Daoy (cell line): ENCODE measurements at places on chromosomes 13 and 19. TPM values are rescaled to one million over a fixed set of nuclear protein-coding genes. Genes with fewer than 3 reads are reported as not detected.
A peak's percentile ranks its signal among the peaks of the same experiment; 100 is the strongest.

ZNF560 gene
- total RNA-seq, result 4.6 and 5.5 TPM in 2 replicates

COL5A3 gene
- total RNA-seq, result 2.8 and 4.1 TPM in 2 replicates

ACP5 gene
- 0.45 and 0.97 TPM in 2 replicates for total RNA-seq

DNA sequence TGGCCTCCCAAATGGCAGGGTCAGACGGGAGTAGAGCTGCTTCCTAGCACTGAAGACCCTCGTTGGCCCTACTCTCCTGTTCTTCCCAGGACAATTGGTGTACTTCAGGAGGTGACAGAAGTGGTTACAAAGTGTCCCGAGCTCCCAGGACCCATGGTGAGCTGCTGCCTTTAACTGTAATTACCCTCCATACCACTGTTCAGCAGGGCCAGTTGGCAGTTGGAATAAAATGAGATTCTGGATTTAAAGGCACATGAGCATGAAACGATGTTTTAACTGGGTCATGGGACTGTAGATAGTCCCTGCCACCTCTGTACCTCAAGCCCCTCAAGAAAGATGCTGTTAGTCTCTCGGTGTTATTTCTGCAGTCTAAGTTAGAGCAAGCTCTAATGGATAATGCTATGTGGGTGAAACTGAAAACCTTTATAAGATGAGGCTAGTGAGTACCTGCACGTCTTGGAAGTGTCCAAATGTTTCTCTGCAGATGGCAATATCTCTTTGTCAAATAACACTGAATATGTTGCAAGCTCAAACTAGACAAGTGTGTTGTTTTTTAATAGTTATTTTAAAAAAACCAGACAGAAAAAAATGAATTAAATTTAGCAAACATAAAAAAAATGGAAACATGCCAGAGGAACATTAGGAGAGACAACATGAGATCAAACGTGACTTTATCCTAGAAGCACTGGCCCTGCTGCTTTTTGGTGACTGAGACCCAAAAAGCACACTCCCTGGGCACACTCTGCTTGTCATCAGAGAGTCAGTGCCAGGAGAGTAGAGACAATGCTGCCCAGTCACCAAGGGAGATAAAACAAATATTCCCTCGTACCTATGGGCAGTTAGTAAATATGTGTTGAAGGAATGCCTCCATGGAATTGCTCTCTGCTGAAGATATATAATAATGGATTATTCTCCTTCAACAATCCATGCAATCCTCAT, 266.3 kb downstream of the LMO7 start:
- DNase-seq, result no peak

GRCh38 chr13:72565893-72566292, 161.5 kb downstream of the MZT1 start:
- no peak for DNase-seq

DNA sequence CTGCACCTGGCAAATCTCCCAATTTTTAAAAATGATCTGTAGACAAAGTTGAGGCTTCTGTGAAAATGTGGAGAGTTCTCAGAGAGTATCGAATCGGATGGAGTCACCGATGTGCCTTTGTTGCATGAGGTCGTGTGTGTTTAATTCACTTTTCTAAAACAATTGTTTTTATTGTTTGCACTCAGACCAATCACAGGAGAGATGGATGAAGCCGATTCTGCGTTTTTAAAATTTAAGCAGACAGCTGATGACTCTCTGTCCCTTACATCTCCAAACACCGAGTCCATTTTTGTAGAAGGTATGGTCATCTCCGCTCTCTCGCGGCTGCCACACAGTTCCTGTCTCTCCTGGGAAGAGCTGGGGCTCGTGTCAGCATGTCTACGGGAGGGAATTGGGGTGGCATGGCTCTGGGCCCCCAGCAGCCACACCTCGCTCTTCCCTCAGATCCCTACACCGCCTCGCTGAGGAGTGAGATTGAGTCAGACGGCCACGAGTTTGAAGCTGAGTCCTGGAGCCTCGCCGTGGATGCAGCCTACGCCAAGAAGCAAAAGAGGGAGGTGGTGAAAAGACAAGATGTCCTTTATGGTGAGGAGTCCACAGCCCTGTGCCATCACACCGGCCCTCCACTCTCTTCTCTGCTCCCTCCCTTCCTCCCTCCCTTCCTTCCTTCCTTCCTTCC, 47.2 kb downstream of the PEX11G start:
- DNase-seq, result no peak

DNA sequence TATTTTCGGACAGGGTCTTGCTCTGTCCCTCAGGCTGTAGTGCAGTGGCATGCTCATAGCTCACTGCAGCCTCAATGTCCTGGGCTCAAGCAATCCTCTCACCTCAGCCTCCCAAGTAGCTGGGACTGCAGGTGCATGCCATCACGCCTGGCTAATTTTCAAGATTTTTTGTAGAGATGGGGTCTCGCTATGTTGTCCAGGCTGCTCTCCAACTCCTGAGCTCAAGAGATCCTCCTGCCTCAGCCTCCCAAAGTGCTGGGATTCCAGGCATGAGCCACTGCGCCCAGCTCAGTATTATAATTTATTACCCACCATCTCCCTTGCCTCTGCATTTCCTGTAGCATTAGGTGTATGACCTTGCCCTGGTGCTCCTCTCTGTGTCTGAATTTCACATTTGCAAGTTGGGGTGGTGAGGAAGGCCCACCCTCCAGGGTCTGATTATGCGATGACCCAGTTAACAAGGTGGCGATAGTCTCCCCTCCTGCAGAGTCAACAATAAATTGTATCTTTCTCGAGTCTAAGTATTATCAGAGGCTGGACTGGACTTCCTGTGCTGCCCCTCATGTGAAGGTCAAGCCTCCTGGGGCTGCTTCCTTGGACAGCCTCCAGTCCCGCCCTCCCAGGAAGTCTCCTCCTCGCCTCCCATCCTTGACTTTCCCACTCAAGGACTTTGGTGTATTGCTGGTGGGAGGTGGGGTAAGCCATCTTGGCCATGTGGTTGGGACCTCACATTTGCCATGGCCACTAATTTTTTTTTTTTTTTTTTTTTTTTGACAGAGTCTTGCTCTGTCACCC, 1.5 kb upstream of the TUBB4A start:
- DNase-seq, result no peak

- no peak for DNase-seq
Observed at GRCh38 chr13:100447831-100448230, 140.8 kb downstream of the GGACT start.

- DNase-seq, result peak; percentile 50
Observed at GRCh38 chr19:17950310-17951156, 16.4 kb upstream of the KCNN1 start.

DNA sequence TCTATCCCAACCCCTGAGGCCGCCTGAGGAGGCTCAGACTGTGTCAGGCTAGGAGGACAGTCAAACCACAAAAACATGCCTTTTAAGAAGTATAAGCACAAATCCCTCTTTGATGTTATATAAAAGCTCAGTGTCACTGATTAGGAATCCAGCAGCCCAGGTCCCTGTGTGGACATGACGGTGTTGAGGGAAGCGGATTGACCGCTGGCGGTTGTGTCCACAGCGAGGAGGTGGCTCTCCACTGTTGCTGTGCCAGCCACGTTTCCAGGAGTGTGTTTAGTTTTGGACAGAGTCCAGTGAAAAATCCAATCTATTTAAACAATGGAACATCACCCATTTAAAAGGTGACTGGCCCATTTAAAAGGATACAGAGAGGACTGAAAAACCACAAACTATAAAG, 7.5 kb upstream of the GJA3 start:
- DNase-seq, result no peak
